ENCODE measurements at places on chromosomes 7 and 10.
A peak's percentile ranks its signal among the peaks of the same experiment; 100 is the strongest.

- no peak for DNase-seq
Measured at GRCh38 chr10:102935505-102935904, 17.4 kb downstream of the CNNM2 start.

GRCh38 chr10:11757454-11757820 lies 15.3 kb downstream of the ECHDC3 start:
- peak; percentile 96 for DNase-seq

- no peak for DNase-seq
Measured at GRCh38 chr7:129311429-129311828, 86.6 kb downstream of the AHCYL2 start.

DNA sequence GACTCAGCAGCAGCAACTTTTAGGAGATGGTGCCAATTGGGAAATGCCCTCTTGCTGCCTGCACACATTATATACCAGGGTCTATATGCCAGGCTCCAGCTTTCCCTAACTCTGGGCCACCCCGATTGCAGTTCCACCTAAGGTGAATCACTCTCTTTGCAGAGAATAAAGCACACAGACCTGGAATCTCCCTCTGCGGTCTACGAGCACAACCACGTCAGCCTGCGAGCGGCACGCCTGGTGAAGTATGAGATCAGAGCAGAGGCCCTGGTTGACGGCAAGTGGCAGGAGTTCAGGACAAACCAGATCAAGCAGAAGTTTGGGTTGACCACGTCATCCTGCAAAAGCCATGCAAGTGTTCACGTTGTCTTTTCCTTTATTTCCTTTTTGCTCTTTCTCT lies 38.2 kb upstream of the PLEKHA1 start:
- no peak for DNase-seq

DNA sequence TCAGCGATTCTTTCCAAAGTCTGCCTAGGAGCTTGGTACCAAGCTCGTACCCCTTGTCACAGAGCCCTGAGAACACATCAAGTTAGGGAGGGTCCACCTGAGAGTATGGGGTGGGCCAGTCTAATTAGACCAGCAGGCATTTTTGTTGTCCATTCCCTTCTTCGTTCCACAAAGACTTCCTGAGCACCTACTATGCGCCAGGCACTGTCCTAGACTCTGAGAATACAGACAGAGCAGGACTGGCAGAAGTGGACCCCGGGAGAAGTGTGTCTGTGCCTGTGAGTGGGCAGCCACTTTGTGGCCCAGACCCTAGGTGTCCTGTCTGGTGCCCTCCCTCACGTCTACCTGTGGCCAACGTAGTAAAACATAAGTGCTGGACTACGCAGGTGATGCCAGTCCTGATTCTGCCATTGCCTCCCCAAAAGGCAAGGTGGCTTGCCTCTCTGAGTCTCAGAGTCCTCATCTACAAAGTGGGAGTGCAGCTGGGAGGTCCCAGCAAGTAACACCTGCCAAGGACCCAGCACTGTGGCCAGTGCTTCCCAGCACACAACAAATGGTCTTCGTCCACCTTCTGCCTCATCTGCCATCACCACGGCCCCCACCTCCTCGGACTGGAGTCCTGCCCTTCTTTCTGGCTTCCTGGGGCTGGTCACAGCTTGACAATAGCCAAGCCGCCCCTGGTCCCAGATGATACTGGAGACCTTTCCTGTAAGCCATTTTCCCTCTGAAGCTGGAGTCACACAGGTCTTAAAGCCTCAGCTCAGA lies 54.3 kb upstream of the DUSP5 start:
- no peak for DNase-seq

- DNase-seq, result no peak
Measured at GRCh38 chr10:23395017-23395416, 43.9 kb upstream of the OTUD1 start.

DNA sequence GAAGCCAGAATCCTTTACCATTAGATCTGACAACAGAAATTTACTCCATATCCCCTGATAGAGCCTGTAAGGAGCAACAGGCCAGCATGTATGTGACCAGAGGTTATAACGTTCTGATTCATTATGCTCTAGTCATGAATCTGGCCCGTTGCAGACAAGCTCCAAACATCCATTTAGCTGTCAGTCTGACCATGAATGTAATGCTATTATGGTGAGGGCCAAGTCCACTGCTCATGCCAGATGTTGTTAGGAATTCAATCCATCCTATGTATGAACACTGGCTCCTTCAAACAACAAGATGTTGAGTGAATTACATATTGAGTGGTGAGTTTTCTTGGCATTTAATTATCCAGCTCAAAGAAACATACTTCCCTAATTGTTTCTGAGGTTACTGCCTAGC lies 610.1 kb upstream of the ANKRD30A start:
- DNase-seq, result peak; percentile 93

DNA sequence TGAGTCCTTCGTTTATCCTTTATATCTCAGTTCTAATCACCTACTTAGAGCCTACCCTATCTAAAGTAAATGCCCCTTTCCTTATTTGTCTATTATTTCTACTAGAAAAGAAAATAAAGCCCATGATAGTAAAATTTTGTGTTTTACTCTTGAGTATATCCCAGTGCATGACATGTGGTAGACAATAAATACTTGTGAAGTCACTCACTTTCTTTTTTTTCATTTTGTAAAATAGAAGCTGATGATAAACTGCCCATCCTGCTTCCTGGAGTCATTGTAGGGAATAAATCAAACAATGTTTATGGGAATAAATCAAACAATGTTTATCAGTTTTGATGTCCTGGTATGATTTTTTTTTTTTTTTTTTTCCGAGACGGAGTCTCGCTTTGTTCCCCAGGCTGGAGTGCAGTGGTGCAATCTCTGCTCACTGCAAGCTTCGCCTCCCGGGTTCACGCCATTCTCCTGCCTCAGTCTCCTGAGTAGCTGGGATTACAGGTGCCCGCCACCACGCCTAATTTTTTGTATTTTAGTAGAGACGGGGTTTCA lies 36.1 kb downstream of the BTRC start:
- no peak for DNase-seq

- no peak for DNase-seq
Measured at GRCh38 chr10:3552281-3552680, 232.7 kb downstream of the KLF6 start.

DNA sequence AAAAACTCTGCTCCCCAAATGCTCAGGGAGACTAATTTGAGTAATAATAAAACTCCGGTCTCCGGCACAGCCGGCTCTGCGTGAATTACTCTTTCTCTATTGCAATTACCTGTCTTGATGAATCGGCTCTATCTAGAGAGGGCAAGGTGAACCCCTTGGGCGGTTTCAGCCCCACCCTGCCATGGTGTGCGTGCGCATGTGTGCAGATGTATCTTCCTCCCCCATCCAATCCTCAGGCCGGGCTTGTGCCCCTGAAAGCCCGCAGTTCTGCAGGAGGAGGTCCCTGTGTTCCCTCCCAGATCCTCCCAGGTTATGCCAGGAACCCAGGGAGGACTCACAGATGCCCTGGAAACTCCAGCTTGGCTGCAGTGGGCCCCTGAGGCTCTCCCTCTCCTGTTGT lies 48.3 kb upstream of the MYL10 start:
- no peak for DNase-seq

DNA sequence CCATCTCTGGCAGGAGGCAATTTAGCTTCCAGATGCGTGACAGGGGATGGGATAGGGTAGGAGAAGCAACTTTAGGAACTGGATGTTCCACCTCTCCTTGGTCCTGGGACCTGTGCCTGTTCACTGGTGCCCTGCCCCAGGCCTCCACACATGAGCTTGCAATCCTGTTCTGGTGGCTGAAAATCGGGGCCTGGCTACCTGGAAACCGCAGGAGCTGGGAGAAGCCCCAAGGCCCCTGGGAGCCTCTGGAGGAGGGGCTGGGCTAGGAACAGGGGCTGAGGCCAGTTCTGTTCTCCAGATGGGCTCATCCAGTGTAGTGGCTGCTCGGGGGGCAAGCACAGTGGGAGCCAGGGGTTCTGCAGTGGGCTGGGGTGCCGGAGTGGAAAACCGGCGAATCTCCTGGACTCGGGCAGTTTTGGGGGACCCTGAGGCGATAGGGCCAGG lies 5.3 kb upstream of the MYOZ1 start:
- DNase-seq, result no peak

- no peak for DNase-seq
Measured at GRCh38 chr7:156378806-156379205, 261.8 kb upstream of the RNF32 start.

GRCh38 chr10:93383562-93383981 lies 98.6 kb downstream of the MYOF start:
- DNase-seq, result peak; percentile 98

- no peak for DNase-seq
Measured at GRCh38 chr7:29538389-29538788, 25.2 kb upstream of the PRR15 start.

DNA sequence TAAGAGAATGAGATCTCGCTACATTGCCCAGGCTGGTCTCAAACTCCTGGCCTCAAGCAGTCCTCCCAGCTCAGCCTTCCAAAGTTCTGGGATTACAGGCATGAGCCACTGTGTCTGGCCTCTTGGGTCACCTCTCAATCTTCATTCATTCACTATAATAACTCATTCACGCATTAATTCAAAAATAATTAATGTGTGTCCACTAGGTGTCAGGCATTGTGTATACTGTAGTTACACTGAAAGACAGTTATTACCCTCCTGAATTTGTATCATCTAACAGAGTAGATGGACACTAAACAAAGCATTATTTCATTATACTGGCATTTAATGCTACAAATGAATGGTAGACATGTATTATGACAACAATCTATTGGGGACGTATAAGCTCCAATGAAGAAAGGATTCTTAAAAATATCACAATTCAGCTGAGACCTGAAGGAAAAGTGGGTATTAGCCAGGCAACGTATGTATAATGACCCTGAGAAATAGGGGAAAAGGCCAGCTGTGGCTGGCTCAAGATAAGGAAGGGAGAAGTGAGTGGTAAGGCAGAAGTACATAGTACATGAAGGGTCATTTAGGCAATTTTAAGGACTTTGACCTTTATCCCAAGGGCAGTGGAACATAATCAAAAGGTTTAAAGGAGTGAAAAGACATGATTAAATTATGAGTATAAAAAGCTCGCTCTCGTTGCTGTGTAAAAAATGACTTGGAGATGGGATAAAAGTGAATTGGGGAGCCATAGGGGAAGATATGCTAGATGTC lies 150.7 kb downstream of the BTAF1 start:
- DNase-seq, result no peak

Measured in fibroblast of upper back skin (primary cell).